ENCODE measurements at places on chromosomes 1 and 21. TPM values are rescaled to one million over a fixed set of nuclear protein-coding genes. Genes with fewer than 3 reads are reported as not detected.

Gene SDC3
- total RNA-seq: 37.6 TPM

Gene KRTAP21-2
- not detected for total RNA-seq

Gene TDRD5
- total RNA-seq: not detected

Gene S100A4
- 41.0 TPM for total RNA-seq

Gene CDC42BPA
- total RNA-seq: 47.7 TPM

Gene AK5
- total RNA-seq: 37.0 TPM

Gene SPRR2D
- total RNA-seq: not detected

Gene OR2AK2
- not detected for total RNA-seq

Gene SPOCD1
- 63.8 TPM for total RNA-seq

Gene ICOSLG
- 1.5 TPM for total RNA-seq

Gene OR2T35
- total RNA-seq: not detected

Gene BRDT
- not detected for total RNA-seq

Gene NMNAT2
- 2.3 TPM for total RNA-seq

Gene CYP4X1
- 1.2 TPM for total RNA-seq

Gene S100A7A
- not detected for total RNA-seq

Gene NES
- total RNA-seq: 43.7 TPM

Gene EFNA3
- total RNA-seq: 3.1 TPM

Gene PLA2G4A
- total RNA-seq: 20.1 TPM

Gene RIMS3
- 0.86 TPM for total RNA-seq

Gene NCAM2
- total RNA-seq: 9.1 TPM

Gene LIPI
- not detected for total RNA-seq

Gene DYNLT5
- 0.65 TPM for total RNA-seq

Gene IL20
- not detected for total RNA-seq

Gene SLC45A1
- 5.6 TPM for total RNA-seq

Gene CHML
- 12.3 TPM for total RNA-seq

Gene NR1I3
- total RNA-seq: not detected

Gene PLEKHN1
- total RNA-seq: 0.66 TPM

Gene ARID1A
- 29.0 TPM for total RNA-seq

Gene AMY2B
- 2.7 TPM for total RNA-seq

Gene CYP4A22
- not detected for total RNA-seq

Gene TRAF3IP3
- not detected for total RNA-seq

Gene SPAG17
- total RNA-seq: not detected

Gene PRDM16
- total RNA-seq: 11.6 TPM

Gene MUTYH
- total RNA-seq: 8.7 TPM

Gene MAEL
- total RNA-seq: not detected

Gene CHIA
- total RNA-seq: not detected

Gene ANGPTL3
- total RNA-seq: not detected

Gene GNAT2
- 0.33 TPM for total RNA-seq

Gene NFASC
- 47.6 TPM for total RNA-seq

Gene RNU1-3
- under 0.01 TPM for total RNA-seq

Gene TNFRSF18
- total RNA-seq: not detected

Gene CLIC6
- not detected for total RNA-seq

Gene NEXN
- 13.0 TPM for total RNA-seq

Gene USP16
- 21.1 TPM for total RNA-seq

Gene UBIAD1
- 8.1 TPM for total RNA-seq

Gene TDRD10
- not detected for total RNA-seq

Gene FCRL1
- total RNA-seq: not detected

Gene ZMYM4
- 40.8 TPM for total RNA-seq

Gene C8A
- total RNA-seq: not detected

Measured in smooth muscle cell of the pulmonary artery (primary cell).